Activated CD4-positive, CD25-positive, alpha-beta regulatory T cell treated with anti-CD3 and anti-CD28 coated beads, Interleukin-2, amount 50 U/mL, for 24 hours (primary cell): ENCODE measurements at places on chromosomes 1 and 21.
A peak's percentile ranks its signal among the peaks of the same experiment; 100 is the strongest.

DNA sequence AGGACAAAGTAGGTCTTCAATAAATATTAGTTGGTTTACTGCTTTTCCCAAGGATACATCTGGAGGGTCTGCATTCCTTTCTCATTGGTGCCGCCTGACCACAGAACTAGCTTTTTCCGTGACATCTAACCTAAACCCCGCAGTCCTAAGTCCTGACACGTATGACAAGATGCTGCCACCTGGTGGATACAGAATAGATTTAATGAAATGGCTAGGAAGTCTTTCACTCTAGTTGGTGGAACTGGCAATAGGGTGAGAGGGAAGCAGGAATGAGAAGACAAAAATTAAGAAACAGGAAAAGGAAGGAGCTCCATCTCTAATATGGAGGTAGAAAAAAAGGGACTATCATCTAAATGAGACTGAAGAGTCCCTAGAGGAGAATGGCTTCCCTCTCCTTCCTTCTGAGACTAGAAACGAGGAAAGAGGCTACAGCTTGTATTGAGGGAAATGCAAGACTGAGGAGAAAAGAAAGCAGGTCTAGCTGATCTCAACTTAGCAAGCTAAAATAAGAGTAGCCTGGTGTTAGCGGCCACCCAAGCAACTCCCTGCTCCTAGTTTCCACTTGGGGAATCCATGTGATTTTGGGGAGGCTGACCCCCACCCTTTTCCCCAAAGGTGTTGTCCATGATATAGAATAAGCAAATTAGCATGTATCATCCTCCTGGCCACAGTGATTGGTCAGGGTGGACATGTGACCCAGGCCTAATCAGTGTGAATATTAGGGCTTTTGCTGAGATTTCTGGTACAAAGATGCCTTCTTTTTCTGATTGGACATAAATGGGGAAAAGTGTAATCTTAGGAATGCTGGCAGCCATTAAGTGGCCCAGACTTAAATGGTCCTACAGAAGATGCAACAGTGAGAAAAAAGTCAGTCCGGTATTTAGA lies 5.9 kb downstream of the RFX5 start:
- ATAC-seq, result peak; percentile 89

DNA sequence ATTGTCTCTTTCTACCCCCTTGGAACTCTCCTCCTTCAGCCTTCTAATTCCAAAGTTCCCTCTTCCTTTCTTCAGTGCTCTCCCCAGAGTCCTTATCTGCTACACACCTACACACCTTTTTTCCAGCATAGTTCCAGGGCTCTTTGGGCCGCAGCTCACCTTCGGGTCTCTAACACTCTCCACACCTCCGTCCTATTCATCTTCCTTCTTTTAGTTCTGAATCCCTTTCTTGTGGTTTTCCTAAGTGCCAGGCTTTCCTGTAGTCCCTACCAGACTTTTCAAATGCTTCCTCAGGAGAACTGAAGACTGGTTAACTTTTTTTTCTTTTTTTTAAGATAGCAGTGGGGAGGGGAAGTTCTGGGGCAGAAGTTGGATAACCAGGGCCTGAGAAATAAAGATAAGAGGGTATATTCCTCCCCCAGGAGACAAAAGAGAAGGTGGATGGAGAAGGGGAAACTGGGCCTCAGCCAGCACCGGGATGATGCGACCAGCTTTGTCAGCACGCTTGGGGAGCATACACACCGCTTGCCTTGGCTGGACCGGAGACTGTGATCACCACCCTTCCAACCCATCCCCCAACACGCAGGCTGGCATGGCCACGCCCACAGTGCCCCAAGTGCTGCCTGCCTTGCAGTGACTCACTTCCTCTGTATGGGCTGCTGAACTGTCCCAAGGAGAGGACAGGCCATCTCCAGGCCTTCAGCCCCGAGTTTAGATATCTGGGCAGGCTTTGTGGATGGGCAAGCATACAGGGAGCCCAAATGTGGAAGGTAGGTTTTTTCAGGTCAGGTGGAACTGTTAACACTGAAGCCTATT lies 2.5 kb upstream of the CERS2 start:
- peak; percentile 58 for ATAC-seq

GRCh38 chr1:47482786-47483185 lies 44.9 kb downstream of the FOXD2 start:
- no peak for ATAC-seq

GRCh38 chr1:17027403-17027802 lies 15.7 kb upstream of the ATP13A2 start:
- ATAC-seq, result no peak

DNA sequence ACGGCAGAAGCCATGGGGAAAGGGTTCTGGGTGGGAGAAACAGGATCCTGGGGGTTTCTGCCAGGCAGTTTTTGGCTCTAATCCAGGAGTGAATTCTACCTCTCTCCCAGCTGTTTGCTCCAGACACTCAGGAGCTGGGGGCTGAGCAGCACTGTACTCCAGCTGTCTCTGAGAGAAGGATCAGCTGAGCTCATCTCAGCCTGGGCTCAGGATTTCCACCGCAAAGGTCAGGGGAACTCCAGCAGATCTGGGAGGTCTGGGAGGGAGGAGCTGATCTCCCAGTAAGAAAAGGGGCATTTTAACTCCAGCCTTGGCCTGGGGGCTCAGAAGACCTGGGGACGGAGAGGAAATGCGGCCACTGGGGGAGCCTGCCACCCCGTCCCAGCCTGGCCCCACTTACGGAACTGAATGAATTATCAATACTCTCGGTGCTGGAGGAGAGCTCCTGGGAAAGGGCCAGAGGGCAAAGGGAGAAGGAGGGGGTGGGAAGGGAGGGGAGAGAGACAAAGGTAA lies 17.3 kb downstream of the PI4KB start:
- ATAC-seq, result no peak

- ATAC-seq, result no peak
Observed at GRCh38 chr1:43610339-43610738, 39.6 kb upstream of the KDM4A start.

DNA sequence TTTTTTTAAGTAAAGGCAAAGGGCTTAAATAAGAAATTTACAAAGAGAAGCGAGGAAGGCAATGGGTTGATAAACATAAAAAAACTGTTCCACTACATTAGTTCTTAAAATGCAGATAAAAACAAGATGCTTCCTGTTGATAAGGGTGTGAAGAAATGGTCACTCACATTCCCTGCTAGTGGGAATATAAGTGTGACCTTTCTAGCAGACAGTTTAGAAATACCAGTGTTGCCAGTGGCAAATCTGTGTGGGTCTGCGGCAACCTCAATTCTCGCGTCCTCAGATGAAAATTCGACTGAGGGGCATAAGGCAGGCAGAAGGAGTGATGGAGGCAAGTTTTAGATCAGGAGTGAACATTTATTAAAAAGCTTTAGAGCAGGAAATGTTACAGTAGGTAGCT lies 151.1 kb downstream of the NTNG1 start:
- no peak for ATAC-seq

DNA sequence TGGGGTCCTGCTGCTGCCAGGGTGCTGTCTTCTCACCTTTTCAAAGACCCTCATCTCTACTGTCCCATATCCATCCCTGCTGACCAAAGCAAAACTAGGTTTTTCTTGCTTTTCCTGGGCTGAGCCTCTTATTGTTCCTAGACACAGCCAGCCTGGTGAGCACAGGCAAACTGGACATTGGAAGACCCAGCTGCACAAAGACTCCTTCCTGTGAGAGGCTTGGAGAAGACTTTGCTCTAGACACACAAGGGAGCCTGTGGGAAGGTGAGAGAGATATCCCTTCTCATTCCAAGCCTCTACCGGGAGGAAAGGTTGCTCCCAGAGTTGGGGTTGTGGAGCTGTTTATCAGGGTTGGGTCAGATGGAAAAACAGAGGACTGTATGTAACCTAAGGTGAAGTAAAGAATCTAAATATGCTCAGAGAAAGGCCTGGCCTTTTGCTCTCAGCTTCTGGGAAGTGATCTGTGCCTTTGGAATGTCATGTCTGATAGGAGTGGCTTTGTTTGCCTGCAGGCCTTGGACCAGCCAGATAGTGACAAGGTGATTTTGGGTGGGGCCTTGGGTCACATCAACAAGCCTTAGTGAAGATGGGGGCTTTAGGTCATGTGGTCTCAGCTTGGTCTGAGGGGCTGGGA lies 87.6 kb upstream of the RUNX1 start:
- no peak for ATAC-seq

GRCh38 chr1:203870245-203870644 lies 8.8 kb downstream of the SNRPE start:
- no peak for ATAC-seq

DNA sequence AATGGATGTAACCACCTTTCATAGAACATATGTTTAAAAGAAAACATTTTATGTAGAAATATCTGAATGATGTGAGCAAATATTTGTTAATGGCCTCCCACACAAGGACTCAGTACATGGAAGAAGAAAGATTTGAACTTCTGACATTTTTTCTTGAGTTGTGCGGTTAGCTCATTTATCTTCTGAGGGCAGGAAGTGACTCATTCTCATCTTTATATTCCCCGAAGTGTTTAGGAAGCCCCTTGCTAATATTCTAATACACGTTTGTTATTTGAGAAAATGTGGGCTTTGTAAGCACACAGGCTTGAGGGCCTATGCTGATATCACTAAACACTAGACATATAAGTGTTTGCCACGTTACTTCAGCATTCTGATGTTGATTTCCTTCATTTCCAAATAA lies 392.5 kb upstream of the PTBP2 start:
- ATAC-seq, result no peak

DNA sequence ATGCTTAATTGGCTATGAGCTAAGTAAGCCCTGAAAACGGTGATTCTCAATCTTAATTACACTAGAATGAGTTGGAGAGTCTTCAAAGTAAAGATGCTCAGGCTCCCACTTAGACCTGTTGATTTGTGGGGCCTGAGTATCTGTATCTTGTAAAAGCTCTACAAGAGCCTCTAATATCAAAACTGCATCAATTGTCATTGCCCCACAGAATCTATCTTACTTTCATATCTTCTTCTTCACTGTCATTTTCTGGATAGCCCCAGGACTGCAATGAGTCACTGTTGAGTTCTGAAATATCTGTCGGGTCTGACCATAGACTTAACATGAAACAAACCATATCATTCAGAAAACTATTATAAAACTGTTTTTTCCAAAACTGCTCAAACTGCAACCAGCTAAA lies 102.8 kb upstream of the SERTAD4 start:
- ATAC-seq, result peak; percentile 43

GRCh38 chr1:46197560-46197963 lies 672 bp downstream of the POMGNT1 start:
- no peak for ATAC-seq

GRCh38 chr1:231036416-231036815 lies 3.6 kb downstream of the FAM89A start:
- ATAC-seq, result no peak

DNA sequence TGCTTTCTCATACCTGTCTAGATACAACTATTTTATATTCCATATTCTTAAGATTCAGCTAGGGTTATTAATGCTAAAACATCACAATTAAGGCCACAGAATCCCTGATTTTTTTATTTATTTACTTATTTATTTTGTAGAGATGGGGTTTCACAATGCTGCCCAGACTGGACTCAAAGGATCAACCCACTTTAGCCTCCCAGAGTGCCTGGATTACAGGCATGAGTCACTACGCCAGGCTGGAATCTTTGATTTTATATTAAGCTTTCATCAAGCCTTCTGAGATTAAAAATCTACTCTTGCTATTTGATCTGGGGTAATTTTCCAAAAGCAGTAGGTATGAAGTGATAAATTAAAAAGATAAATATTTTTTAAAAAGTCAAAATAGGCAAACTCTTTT lies 38.9 kb downstream of the MCOLN2 start:
- no peak for ATAC-seq

- no peak for ATAC-seq
Observed at GRCh38 chr1:219568733-219569132, 44.2 kb downstream of the ZC3H11B start.

DNA sequence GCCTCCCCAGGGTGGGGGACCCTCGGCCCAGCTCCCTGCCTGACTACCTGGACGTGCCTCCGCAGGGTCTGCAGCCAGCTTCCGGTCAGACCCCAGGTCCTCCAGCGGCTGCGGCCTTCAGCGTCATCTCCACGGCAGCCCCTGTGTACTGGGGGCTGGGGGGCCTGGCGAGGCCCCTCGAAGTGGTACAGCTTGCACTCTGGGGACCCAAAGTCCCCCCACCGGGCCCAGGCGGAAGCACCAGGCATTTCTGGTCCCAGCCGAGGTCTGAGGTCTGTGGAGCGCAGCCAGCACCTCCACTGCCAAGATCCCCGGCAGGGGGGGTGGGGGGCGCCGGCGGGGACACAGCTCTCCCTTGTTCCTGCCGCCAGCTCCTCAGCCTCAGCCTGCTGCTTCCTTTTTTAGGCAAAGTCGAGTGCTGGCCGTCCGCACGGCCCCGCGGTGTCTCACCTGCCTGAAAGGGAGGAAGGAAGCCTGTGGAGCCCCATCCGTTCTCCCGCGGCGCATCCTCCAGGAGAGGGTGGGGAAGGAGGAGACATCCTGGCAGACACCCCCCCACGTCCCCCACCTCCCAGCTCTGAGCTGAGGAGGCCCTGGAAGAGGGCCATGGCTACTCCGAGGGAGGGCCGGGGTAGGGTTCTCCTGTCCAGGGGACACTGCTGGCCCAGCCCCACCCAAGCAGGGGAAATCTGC lies 1.2 kb upstream of the VWA1 start:
- no peak for ATAC-seq

- ATAC-seq, result no peak
Observed at GRCh38 chr1:212030936-212031528, 4.3 kb downstream of the INTS7 start.

DNA sequence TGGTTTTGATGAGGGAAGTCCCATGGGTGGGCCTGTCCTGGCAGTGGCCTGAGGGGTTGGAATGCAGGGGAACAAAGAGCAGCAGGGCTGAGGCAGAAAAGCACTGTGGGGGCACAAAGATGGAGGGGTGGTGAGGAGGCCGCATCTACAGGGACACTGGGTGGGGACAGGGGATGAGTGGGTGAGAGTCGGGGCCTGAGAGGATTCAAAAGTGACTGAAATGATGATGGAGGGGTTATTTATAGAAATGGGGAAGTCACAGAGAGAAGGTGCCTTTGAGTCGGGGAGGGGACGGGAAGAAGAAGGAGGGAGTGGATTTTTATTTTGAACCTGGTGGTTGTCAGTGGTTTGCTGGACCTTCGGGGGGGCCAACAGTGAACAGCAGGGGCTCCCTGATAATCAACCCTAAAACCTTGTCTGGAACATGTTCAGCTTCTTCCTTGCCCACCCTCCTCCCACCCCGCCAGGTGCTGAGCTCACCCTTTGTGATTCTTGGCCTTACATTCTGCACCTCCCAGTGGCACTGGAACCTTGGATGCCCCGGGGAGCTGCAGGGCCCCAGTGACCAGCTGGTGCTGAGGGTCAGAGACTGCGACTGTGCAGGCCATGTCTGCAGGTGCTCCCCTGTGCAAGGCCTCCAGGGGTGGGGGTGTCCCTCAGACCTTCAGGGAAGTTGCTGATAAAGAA lies 42.9 kb downstream of the IER5 start:
- ATAC-seq, result no peak

DNA sequence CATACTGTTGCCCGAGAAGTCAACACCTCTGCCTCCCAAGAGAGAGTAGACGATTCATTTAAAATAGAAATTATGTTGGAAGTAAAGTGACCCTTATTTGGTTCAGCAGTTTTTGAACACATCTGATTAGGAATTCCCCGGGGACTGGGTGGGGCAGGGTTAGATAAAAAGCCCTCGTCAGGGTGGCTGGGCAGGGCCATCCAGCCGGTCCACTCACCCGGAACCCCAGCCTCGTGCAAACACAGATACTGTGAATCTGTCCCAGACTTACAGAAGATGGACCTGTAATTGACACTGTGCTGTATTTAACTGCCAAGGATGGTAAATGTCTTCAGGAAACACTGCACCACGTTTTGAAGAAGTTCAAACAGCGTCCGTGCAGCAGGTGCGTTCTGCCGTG lies 63.7 kb downstream of the PRDM16 start:
- no peak for ATAC-seq

- ATAC-seq, result no peak
Observed at GRCh38 chr1:30382496-30382895, 340.9 kb downstream of the MATN1 start.

GRCh38 chr1:223153177-223154119 lies 10.4 kb upstream of the TLR5 start:
- no peak for ATAC-seq
